NCI-H1694 (cell line): ENCODE measurements at places on chromosomes 6 and 20.

DNA sequence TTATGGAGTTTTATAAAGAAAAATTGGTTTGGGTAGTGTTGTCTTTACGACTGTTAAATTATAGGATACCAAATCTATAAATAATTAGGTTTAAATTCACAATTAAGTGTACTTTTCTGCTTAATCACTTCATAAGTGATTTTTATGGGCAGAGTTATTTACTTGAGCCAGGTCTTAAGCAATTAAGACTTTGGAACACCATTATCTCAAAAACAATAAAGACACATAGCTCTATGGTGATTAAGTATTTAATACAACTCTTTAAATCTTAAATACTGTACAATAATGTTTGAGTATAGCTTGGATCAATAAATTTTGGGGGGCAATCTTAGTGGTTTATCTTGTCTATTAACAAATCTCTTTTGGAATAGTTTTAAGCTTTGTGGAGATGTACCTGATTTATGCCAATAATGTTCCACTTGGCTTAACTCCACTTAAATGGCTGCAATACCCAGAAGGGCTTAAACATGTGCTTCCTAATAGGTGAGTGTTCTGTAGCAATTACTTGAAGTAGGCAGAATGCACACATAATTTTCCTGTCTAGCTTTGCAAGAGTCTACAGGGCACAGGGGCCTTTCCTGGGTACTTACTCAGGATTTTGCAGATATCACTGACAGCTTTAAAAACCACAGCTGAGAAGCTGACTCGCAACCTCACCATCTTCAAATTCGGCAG, 7.5 kb downstream of the FERMT1 start:
- no peak for DNase-seq

GRCh38 chr6:38183856-38184584, 364.5 kb downstream of the ZFAND3 start:
- no peak for DNase-seq

GRCh38 chr20:652615-653109, 338 bp downstream of the SRXN1 start:
- no peak for DNase-seq

- no peak for DNase-seq
Observed at GRCh38 chr6:26360451-26361416, 4.3 kb upstream of the BTN3A2 start.

GRCh38 chr6:170292407-170293158, 1.7 kb upstream of the DLL1 start:
- peak; percentile 48 for DNase-seq

- DNase-seq = no peak
Observed at GRCh38 chr20:62503401-62504178, 27.8 kb upstream of the GATA5 start.

- no peak for DNase-seq
Observed at GRCh38 chr6:27593200-27593818, 120.4 kb upstream of the ZNF184 start.

DNA sequence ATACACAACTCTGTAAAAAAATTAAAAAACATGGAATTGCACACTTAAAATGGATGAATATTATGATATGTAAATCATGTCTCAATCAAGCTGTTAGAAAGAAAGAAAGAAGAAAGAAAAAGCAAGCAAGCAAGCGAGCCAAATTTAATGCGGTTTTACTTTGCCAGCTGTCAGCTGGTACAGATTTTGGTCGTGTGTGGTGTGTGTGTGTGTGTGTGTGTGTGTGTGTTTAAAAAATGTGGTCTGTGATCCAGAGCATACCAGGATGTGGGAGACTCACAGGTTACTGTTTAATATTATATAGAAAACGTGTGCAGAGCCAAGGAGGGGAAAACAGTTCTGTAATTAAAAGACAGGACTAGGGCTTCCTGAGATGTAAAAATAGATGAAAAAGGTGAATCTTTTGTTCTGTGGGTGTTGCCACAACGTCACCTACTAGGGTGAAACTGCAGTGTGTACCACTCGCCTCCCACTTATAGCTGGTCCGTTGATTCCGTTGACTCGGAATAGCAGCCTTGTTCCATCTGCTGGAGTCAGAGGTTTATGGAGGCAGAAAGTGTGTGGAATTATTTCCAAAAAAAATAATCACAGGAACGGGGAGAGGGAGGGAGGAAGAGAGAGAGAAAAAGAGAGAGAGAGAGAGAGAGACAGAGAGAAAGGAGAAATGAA, 197.7 kb downstream of the BCAS1 start:
- peak; percentile 31 for DNase-seq

GRCh38 chr20:48690888-48691287, 136.9 kb downstream of the PREX1 start:
- no peak for DNase-seq

DNA sequence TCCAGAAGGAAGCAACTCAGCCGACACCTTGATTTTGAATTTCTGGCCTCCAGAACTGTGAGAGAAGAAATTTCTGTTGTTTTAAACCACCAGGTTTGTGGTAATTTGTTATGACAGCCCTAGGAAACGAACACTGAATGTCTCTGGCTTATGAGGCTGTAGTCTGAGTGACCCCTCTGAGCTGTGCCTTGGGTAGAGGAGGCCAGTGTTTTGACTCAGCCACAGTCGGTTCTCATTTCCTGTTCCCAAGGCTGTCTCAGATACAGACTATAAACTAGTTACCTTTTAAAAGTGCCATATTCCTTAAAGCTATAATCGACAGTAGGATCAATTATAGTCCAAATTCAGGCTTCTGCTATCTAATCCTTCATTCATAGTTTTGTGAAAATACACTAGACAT, 391.2 kb upstream of the MAP3K7 start:
- DNase-seq = no peak

DNA sequence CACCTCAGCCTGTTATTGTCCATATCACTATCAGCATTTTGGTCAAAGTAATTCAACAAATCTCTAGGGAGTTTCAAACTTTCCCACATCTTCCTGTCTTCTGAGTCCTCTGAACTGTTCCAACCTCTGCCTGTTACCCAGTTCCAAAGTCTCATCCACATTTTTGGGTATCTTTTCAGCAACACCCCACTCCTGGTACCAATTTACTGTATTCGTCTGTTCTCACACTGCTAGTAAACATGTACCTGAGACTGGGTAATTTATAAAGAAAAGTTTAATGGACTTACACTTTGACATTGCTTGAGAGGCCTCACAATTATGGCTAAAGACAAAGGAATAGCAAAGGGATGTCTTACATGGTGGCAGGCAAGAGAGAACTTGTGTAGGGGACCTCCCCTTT, 224.2 kb downstream of the ADGRB3 start:
- no peak for DNase-seq

DNA sequence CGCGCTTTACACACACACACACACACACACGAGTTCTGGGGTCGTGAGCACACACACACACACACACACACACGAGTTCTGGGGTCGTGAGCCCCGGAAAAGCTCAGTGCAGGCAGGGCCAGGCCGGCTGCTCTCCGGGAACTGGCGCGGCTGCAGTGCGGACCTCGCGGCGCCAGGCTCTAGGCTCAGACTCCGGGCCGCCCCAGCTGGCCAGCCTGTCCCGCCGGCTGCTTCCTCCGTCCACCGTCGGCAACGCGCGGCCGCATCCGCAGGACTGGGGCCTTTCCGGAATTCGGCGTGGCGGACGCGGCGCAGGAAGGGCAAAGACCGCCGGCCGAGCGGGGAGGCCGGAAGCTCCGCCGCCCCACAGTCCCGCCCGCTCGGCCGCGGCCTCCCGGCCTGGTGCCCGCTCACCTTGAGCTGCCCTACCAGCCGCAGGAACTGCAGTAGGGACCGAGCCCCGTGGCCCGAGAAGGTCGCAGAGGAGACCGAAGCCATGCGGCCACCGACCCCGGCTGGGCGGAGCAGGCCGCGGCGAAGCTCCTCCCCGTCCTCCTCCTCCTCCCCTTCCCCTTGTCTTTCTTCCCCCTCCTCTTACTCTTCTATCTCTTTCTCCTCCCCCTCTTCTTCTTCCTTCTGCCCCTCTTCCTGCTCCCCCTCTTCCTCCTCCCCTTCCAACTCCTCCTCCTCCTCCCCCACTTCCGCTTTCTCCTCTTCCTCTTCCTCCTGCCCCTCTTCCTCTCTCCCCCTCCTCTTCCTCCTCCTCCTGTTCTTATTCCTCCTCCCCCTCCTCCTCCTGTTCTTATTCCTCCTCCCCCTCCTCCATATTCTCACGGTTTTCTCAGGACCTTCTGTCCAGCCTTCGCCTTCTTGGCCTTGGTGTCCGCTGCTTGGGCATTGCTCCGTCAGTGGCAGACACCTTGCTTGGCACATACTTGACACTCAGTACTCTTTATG, at the start of gene HDDC2:
TSS of gene HDDC2 (minus strand) at position 533 of the 957 bp plus-strand sequence. CDS start at position 498, 35 bp downstream.
- DNase-seq = no peak

DNA sequence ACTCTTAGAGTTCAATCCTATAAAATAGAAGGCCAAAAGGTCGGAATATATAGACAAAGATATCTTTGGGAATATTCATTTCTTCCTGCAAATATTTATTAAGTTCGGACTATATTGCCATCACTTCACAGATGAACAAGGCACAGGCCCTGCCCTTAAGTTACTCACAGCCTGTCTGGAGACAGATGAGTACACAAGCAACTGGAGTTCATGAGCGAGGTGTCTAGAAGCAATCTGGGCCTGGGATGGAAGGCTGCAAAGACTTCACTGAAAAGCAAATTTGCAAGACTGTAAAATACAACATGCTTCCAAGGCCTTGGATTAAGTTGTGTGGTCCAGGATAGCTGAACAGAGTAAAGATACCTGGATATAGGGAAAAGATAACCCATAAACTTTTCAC, 56.7 kb upstream of the CEP85L start:
- DNase-seq = no peak
